ENCODE measurements at places on chromosomes 2 and 18. TPM values are rescaled to one million over a fixed set of nuclear protein-coding genes. Genes with fewer than 3 reads are reported as not detected.

BOLL gene
- not detected for total RNA-seq

MTIF2 gene
- 54.8 TPM for total RNA-seq

UPP2 gene
- not detected for total RNA-seq

FTCDNL1 gene
- total RNA-seq = 1.00 TPM

PSMD1 gene
- total RNA-seq = 136 TPM

SKOR2 gene
- total RNA-seq = not detected

HRH4 gene
- under 0.01 TPM for total RNA-seq

TAF4B gene
- 1.9 TPM for total RNA-seq

FEV gene
- total RNA-seq = not detected

GALR1 gene
- total RNA-seq = not detected

UGT1A4 gene
- not detected for total RNA-seq

RIT2 gene
- not detected for total RNA-seq

AMER3 gene
- total RNA-seq = not detected

Measured in smooth muscle cell of bladder (primary cell).